ENCODE measurements at places on chromosomes 2 and 18.

DNA sequence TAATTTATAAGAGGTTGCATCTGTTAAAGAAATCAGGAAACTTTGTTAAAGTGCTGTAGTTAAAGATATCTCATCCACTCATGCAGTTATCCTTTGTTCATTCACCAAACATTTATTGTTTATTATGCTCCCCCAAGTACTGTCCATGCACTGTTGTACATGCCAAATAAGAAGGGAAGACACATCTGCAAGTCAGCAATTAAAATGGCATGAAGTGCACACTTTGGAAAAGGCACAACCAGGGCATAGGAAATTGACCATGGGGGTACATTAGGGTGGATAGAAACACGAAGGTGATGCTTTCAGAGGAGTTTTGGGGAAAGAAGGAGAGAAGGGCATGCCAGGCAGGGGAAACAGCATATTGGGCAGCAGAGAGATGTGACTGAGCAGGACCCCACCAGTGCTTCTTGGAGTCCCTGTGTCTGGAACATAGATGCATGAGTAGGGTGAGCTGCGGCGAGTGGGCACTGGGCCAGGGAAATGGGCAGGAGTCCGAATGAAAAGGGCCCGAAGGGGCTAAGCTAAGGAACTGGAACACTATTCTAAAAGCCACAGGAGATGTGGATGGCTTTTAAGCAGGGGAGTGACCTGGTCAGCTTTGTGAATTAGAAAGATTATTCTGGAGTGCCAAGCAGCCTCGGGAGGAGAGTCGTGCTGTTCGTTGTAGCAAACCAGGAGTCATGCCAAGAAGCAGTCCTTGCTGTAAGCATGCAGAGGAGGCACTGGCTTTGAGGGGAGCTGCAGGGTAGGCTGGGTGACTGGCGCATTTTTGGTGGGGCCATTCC lies 316.3 kb downstream of the AGPS start:
- DNase-seq: no peak

DNA sequence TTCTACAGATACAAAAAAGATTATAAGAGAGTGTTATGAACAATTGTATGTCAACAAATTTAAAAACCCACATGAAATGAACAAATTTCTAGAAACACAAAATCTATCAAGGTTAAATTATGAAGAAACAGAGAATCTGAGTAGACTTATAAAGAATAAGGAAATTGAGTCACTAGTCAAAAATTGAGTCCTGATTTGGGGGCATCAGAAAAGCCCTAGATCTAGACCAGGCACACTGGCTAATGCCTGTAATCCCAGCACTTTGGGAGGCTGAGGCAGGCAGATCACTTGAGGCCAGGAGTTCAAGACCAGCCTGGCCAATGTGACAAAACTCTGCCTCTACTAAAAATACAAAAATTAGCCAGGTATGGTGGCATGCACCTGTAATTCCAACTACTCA lies 15.3 kb upstream of the SPR start:
- DNase-seq: no peak

DNA sequence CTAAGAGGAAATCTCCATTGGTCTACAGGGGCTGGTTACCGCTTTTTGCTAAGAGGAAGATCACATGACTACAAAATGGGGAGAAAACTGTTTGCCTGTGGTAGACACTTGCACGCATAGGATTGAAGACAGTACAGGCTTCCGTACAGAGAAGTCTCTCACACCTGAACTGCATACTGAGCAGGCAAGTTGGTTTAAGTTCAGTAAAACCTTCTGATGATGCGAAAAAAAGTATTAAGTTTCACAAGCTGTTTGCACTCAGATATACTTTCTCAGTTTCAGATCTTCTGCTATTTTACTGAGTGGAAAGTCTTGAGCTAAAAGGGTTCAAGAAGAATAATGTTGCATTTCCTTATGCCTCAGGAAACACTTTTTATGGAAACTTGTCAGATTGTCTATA lies 292.2 kb upstream of the MC4R start:
- no peak for DNase-seq

GRCh38 chr2:9430316-9431293 lies 7.2 kb downstream of the CPSF3 start:
- DNase-seq: no peak

DNA sequence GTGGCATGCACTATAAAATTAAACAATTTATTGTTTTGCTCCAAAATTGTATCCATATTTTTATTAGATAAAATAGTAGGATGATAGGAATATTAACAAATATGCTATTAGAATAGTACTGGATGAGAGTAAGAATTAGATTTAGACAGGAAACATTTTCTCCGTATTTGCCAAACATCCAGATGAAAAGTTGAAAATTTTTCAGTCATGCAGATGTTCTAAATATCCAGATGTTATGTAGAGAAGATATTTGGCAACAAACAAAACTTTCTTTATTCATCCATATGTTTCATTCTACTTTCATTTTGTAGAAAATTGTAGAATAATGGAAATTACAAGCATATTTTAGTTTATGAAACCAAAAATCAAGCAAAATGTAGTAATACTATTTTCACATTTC lies 45.2 kb upstream of the NEUROD1 start:
- DNase-seq: no peak

GRCh38 chr2:152097801-152098495 lies 896 bp downstream of the CACNB4 start:
- peak; percentile 41 for DNase-seq

DNA sequence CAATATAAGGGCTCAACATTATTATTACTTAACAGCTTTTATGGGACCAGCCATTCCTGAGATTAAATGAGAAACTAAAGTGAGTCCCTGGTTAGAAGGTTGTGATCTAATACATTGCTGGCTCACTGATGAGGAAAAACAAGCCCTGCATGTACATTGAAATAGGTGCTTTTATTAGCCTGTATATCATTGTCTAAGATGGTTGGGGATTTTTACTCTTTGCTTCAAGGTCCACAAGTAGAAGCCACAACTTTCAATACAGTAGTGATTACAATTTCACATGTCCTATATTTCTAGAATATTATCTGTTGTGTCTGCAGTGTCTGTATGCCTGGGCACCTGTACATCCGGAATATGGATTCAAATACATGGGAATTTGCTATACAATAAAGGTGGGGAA lies 104.1 kb upstream of the FZD5 start:
- no peak for DNase-seq

DNA sequence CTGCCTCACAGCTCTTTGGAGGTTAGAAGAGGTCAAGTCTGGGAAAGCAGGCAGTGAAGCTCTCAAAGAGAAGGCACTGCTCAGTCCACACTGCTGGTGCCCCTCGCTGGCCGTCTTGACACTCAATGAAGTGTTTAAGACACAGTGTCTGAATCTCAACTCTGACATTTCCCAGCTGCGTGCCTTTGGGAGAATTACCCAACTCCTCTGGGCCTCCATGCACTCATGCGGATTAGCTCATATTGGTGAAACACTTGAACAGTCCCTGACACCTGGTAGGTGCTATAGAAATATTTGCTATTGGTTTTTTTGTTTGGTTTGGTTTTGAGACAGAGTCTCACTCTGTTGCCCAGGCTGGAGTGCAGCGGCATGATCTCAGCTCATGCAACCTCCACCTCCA lies 281.0 kb downstream of the SRBD1 start:
- DNase-seq: no peak

DNA sequence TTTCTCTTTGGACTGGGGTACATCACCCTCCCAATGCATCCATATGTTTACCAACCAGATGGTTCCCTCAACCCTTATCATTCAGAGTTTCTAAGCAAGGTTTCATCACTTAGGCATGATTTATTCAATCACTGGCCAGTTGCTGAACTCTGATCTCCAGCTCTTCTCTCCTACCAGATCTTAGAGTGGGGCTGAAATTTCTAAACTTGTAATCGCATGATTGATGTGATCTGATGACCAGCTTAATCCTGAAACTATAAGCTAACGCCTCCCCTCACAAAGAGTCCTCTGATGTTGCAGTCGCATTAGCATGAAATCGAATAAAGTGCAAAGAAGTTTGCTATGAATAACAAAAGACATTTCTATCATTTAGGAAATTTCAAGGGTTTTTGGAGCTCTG lies 1082.0 kb downstream of the DPP10 start:
- no peak for DNase-seq

GRCh38 chr2:44731505-44731904 lies 210.0 kb upstream of the SIX3 start:
- peak; percentile 7 for DNase-seq

DNA sequence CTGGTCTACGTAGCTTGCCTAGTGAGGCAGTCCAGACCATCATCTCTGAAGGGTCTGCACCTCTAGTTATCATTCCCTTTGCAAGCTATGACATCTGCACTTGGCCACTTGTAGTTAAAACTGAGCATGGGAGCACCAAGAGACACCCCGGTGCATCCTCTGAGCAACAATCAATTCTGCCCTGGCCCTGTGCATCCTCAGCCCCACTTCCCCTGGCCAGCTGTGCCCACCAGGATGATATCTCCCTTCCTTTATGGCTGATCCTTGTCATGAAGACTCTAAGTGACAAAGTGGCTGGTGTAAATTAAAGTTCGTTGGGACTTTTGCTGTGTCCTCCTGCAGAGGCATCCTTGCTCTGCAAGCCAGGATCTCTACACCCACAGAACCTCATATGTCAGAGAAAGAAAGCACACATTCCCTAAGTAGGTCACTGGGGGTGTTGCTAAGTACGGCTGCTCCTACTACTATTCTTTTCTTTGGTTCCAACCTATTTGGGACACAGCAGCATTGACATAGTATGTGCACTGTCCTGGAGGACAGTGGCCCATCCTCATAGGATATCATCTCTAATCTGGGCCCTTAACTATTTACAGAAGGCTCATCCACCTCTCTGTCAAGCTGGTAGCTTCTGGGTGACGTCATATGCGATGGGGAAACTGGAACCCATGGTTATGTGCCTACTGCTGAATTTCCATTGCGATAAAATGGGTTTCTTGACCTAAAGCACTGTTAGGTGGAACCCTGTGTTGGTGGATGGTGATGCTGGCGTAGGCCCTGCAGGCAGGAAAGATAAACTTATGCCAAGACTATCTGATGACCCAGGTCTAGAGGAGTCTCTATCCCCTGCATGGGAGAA lies 384.3 kb upstream of the ID2 start:
- DNase-seq: no peak

DNA sequence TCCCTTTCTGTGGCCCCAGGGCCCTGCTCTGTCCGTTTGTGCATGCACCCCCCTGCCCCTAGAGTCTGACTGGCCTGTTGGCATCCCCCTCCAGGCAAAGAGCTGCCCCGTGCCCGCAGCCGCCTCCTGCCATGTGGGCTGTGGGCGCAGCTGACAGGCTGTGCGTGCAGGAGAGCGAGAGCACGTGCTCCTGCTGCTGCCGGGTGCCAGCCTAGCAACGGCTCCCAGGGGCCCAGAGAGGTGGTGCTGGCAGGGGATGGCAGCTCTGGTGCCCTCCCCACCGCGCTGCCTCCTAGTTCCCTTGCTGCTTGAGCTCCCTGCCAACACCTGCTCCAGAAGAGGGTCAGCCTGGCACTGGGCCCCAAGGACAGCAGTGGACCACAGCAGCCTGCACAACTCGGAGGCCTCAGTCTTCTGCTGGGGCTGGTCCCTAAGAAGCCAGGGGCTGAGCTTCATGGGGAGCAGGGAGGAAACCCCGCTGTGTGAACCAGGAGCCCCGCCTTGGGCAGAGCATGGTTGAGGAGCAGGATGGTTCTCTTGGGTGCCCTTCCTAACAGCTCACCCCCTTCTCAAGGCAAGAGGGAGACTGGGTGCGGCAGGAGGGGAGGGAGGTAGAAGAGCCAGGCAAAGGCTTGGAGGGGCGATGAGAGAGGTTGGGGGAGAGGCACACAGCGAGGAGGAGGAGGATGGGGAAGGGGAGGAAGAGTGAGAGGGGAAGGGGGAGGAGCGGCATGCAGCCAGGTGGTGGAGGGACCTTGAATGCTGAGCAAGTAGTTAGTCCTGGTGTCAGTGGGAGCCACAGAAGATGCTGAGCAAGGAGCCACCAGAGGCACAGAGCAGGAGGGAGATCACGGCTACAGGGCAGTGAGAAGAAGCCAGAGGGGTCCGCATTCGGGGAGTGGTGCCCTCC lies 23.8 kb upstream of the PTMA start:
- no peak for DNase-seq

GRCh38 chr2:67755156-67755882 lies 307.5 kb downstream of the C1D start:
- no peak for DNase-seq

DNA sequence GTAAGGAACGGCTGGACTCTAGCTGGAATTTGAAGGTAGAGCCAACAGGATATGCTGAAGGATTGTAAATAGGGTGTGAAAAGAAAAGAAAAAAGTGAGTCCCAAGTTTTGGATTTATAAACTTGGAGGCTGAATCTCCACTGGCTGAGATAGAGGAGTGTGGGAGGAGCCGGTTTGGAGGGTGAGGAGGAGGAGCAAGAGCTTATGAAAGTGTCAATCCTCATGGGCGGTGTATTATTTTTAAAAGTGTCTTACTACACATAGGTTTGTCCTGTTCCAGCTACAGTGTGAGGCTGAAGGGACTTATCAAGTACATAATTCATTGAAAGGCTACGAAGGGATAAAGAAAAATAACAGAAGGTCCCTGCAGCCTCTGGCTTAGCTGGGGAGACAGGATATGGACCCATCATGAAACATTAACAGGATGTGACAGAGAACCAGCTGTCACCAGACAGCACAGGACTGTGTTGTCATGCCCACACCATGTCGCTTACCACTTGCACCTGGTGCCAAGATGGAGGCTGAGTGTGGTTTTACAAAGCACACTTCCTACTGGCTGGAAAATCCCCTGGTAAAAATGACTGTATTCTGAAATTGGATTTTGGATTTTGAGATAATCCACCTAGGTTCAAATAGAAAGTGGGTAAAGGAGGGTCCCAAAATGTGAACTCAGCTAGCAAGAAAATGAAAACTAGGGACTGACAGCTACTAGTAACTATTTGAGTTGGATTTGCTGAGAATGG lies 2.5 kb upstream of the MREG start:
- peak; percentile 46 for DNase-seq

- no peak for DNase-seq
These were observed at the start of gene NCKAP5 for GRCh38 chr2:133568172-133568571. Gene NCKAP5, minus strand, starts transcription at chr2:133568463. Its CDS starts 50,937 bp downstream, at chr2:133517526.

DNA sequence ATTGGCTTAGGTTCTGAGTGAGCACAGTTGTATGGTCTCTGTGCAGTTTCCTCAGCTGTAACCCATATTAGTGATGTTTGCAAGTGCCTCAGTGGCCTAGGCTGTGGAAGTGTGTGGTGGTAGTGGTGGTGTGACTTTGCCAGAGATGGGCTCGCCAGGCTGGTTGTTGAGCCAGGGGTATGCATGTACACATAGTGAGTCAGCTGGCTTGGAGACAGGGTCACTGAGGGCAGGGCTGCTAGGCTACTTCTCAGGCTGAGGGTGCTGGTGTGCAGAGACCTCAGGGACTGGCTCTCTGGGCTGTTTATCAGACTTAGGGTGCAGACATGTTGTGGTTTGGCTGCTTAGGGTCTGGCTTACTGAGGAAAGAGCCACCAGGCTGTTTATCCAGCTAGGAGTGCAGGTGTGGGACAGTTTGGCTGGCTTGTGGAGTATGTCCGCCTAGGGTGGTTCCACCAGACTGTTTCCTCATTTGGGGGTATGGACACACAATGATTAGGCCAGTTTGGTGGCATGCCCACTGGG lies 15.0 kb downstream of the APLF start:
- DNase-seq: no peak

GRCh38 chr2:107729440-107729839 lies 97.3 kb upstream of the RGPD4 start:
- no peak for DNase-seq

- no peak for DNase-seq
These were observed 69.8 kb downstream of the ANKRD12 start for GRCh38 chr18:9206421-9206820.

GRCh38 chr2:30208453-30208852 lies 22.9 kb upstream of the LBH start:
- no peak for DNase-seq

Measured in GM12892 (cell line).